ENCODE measurements at places on chromosomes 13 and 19.
A peak's percentile ranks its signal among the peaks of the same experiment; 100 is the strongest.

DNA sequence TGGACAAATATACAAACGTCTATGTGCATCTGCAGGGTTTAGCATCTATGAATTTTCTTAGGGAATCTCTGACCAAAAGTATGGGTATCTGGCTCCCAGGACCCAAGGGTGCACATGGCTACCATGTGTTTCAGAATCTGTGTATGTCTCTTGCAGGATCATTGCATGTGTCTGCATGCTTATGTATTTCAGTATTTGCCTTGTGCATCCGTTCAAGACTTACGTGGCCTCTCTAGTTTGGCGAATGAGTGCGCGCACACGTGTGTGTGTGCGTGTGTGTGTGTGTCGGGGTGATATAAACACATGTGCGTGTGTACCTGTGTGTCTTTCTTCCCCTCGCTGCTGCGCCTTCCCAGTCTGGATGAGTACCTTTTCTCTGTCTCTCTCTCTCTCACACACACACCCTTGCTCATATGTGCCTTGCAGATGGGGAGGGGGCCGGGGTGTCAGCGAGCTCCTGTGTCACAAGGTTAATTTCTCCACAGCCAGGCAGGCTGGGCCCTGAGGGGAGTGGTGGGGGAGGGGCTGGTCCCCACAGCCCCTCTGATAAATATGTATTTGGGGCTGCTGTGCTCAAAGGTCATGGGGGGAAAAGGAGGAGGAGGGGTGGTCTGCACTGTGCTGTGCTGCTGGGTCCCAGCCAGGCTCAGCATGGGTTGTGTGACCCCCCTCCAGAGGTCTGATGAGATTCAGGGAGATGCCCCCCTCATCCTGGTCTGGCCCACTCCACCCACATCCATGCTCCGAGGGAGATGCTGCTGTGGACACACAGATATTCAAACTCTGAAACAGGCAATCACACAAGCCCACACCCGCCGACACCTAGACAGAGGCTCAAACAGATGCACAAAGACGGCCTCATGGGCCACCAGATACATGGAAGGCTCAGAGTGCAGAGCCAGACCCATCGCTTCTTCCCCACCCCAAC, 37.5 kb upstream of the POU2F2 start:
- DNase-seq: no peak

- no peak for DNase-seq
These were observed 1.3 kb upstream of the CEACAM20 start for GRCh38 chr19:44530777-44531176.

- no peak for DNase-seq
These were observed 3.4 kb downstream of the ACP4 start for GRCh38 chr19:50793558-50794065.

GRCh38 chr19:45370410-45371204, at the start of gene ERCC2:
Gene ERCC2 (minus strand): TSS chr19:45370573. CDS start chr19:45370540, 33 bp downstream.
- DNase-seq: peak; percentile 84

- no peak for DNase-seq
These were observed 102.6 kb upstream of the MYCBP2 start for GRCh38 chr13:77429320-77430142.
